ENCODE measurements at places on chromosomes 5 and 9. TPM values are rescaled to one million over a fixed set of nuclear protein-coding genes. Genes with fewer than 3 reads are reported as not detected.
A peak's percentile ranks its signal among the peaks of the same experiment; 100 is the strongest.

Gene NUTM2F
- not detected for total RNA-seq

Gene SLC27A6
- total RNA-seq = not detected

Gene RHOBTB3
- total RNA-seq = 49.7 TPM

Gene PHF24
- 1.1 TPM for total RNA-seq

Gene CER1
- total RNA-seq = not detected

Gene ALDH7A1
- total RNA-seq = 13.4 TPM

GRCh38 chr5:65338606-65339151 is 143.0 kb downstream of the ADAMTS6 start:
- no peak overlapping the region for H3K27ac ChIP-seq
- H3K4me3 ChIP-seq = no peak overlapping the region
- H3K36me3 ChIP-seq = no peaks in the 10 kb centered on the region
- H3K4me1 ChIP-seq = no peaks in the 10 kb centered on the region
- no peaks in the 10 kb centered on the region for H3K27me3 ChIP-seq

DNA sequence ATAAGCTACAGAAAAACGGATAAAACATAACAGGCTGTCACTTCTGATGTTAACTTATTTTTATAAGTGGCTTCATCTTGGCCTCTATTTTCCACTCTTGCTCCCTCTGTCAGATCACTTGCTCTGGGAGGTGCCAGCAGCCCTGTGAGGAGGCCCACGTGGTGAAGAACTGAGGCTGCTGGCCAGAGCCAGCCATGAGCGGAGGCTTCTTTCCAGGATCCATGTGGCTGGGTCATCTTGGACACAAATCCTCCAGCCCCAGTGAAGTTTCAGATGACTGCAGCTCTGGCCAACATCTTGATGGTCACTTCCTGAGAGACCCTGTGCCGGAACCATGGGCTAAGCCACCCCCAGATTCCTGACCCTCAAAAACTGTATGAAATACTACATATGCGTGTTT is 7.5 kb upstream of the CMBL start:
- H3K4me3 ChIP-seq = no peak overlapping the region
- DNase-seq = no peak
- no peaks in the 10 kb centered on the region for H3K36me3 ChIP-seq
- no peaks in the 10 kb centered on the region for H3K4me1 ChIP-seq

DNA sequence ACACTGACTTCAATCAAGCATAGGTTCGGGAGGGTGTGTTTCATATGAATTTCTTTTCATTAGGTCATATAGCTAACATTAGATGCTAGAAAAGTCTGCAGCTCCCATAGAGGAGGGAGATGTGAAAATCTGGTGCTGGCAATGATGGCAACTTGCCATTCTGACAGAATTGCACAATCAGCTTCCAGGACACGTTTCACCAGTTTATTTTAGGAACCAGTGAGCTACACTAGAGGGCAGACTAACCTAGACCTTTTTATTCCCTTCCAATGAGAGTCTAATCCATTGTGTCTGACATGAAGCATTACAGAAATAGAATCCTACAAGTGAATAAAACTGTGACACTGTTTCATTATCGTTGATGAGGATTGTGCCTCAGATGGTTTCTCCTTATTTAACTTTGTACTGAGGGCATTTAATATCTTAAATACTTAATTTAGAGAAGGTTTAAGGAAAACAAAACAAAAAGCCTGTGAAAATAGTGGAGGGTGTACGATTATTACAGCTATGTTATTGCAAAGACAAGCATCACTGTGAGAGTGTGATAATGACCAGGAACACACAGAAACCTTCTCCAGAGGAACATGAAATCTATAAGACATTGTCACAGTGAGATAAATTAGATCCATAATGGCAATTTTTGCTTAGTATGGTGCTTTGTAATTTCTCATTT is 363.3 kb upstream of the RPS23 start:
- no peak for DNase-seq
- no peak overlapping the region for H3K27ac ChIP-seq
- H3K4me1 ChIP-seq = no peaks in the 10 kb centered on the region
- no peaks in the 10 kb centered on the region for H3K36me3 ChIP-seq
- H3K27me3 ChIP-seq = no peaks in the 10 kb centered on the region

- no peaks in the 10 kb centered on the region for H3K27me3 ChIP-seq
- no peak overlapping the region for H3K27ac ChIP-seq
- H3K36me3 ChIP-seq = no peaks in the 10 kb centered on the region
- DNase-seq = no peak
These were observed 83.7 kb upstream of the ORM1 start for GRCh38 chr9:114238891-114239875.

- no peak for DNase-seq
- no peaks in the 10 kb centered on the region for H3K27me3 ChIP-seq
- no peak overlapping the region for H3K27ac ChIP-seq
- H3K4me1 ChIP-seq = no peaks in the 10 kb centered on the region
- H3K36me3 ChIP-seq = no peaks in the 10 kb centered on the region
These were observed 498.0 kb downstream of the PRDM9 start for GRCh38 chr5:24005384-24005783.

GRCh38 chr9:69951411-69951810 is 92.2 kb upstream of the MAMDC2 start:
- no peak for DNase-seq
- no peak overlapping the region for H3K27ac ChIP-seq
- no peaks in the 10 kb centered on the region for H3K4me1 ChIP-seq
- H3K36me3 ChIP-seq = no peaks in the 10 kb centered on the region
- H3K4me3 ChIP-seq = no peak overlapping the region

DNA sequence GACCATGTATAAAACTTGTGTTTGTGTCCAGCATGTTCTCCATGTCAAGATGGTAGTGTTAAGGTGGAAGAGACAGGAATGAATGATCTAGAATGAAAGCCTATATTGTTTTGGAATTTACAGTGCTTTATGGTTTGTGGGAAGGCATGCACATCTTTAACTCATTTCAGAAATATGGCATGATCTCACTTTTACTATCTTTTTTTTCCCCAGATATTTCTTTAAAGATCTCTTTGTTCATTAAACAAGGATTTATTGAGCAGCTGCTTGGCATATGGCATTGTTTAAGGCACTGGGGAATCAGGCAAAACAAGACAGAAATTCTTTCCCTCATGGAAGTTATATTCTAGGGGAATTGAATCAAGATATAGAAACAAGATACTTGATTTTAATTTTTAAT is 51.7 kb downstream of the SLC12A2 start:
- no peaks in the 10 kb centered on the region for H3K4me1 ChIP-seq
- H3K27me3 ChIP-seq = no peaks in the 10 kb centered on the region
- H3K27ac ChIP-seq = no peak overlapping the region
- peaks cover 84% of the 10 kb centered on the region for H3K36me3 ChIP-seq
- DNase-seq = no peak

- no peak overlapping the region for H3K27ac ChIP-seq
- H3K36me3 ChIP-seq = no peaks in the 10 kb centered on the region
- no peak overlapping the region for H3K4me3 ChIP-seq
- DNase-seq = no peak
These were observed 404.7 kb upstream of the DAB2 start for GRCh38 chr5:39829441-39829840.

DNA sequence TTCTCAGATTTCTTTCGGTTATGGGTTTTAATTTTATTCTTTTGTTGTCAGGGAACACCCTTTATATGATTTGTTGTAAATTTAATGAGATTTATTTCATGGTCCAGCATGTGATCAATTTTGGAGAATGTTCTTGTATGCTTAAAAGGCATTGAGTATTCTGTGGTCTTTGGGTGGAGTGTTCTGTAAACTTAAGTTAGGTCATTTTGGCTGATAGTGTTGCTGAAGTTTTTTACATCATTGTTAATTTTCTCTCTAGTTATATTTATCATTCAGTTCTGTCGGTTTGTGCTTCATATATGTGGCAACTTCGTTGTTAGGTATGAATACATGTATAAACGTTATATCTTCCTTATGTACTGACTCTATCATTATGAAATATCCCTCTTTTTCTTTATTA is 55.5 kb downstream of the NIPBL start:
- no peaks in the 10 kb centered on the region for H3K27me3 ChIP-seq
- no peak overlapping the region for H3K4me3 ChIP-seq
- DNase-seq = no peak
- no peak overlapping the region for H3K27ac ChIP-seq
- peaks cover 50% of the 10 kb centered on the region for H3K4me1 ChIP-seq

DNA sequence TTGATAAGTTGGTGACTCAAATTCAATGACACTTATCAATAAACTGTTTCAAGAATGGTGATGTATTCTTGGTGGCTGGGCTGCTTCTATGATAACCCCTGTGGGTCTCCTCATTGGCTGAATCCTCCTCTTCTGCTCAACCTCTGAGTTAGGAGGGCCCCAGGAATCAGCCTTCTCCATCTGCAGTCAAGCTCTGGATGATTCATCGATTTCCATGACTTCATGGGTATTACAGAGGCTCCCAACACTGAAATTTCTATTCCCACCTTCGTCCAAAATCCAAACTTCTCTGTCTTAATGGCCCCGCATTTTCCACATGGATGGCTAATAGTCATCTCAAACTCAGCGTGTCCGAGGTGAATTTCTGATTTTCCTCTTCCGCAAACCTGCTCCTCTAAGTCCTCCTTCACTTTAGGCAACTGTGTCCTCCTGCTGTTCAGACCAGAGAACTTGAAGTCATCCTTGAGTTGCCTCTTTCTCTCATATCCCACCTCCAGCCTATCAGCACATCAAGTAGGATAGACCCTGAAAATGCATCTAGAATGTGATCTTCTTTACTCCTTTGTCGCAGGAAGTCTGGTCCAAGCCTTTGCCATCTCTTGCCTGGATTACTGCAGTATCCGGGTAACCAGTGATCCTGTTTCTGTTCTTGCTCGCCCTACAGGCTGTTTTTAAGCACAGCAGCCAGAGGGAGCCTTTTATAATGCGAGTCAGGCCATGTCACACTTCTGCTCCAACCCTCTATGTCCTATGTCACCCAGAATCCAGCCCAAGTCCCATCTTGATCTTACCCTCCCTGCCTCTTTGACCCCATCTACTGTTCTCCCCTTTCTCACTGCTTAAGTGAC is 41.4 kb upstream of the IL7R start:
- peak overlapping the region; percentile 69 for H3K27ac ChIP-seq
- no peaks in the 10 kb centered on the region for H3K4me1 ChIP-seq
- no peaks in the 10 kb centered on the region for H3K27me3 ChIP-seq
- no peaks in the 10 kb centered on the region for H3K36me3 ChIP-seq
- no peak overlapping the region for H3K4me3 ChIP-seq

GRCh38 chr9:4494806-4495205 is 4.5 kb downstream of the SLC1A1 start:
- H3K27ac ChIP-seq = no peak overlapping the region
- no peak overlapping the region for H3K4me3 ChIP-seq

DNA sequence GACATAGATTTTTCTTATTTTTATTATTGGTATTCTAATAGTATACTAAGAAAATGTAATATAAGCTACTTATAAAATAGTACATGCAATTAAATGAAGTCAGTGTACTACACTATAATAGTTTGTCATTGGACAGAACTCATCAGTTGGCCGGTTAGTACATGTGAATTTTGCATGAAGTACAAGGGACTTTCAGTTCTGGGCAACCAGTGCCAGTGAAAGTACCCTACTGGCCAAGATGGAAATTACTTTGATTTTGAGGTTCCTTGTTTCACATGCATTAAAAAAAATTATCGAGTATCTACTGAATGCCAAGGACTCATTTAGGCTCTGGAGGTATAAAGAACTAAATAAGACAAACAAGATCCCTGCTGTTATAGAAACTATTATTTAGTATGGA is 213.4 kb upstream of the ELL2 start:
- no peak for DNase-seq
- no peak overlapping the region for H3K27ac ChIP-seq
- no peak overlapping the region for H3K4me3 ChIP-seq
- no peaks in the 10 kb centered on the region for H3K36me3 ChIP-seq

GRCh38 chr5:168299372-168299771 is 7.9 kb downstream of the WWC1 start:
- H3K27me3 ChIP-seq = no peaks in the 10 kb centered on the region
- no peaks in the 10 kb centered on the region for H3K4me1 ChIP-seq
- H3K27ac ChIP-seq = no peak overlapping the region
- H3K36me3 ChIP-seq = no peaks in the 10 kb centered on the region
- peak; percentile 36 for DNase-seq

DNA sequence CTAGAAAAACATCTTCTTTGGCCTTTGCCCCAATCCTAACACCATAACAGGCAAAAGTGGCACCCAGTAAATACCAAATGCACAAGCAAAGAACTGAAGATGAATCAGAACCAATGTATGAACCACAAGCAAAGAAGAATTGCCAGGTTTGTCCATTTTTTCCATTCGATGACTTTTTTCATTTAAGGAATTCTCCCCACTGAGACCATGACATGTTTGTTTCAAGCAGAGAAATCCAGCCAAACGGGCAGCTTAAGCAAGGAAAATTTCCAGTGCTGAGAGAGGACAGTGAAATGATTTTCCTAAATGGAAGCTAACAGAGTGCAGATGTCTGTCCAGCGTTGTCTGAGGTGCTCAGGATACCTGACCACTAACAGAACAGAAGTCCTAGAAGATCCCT is 203.7 kb downstream of the ADAMTS12 start:
- H3K4me3 ChIP-seq = no peak overlapping the region
- no peaks in the 10 kb centered on the region for H3K27me3 ChIP-seq

DNA sequence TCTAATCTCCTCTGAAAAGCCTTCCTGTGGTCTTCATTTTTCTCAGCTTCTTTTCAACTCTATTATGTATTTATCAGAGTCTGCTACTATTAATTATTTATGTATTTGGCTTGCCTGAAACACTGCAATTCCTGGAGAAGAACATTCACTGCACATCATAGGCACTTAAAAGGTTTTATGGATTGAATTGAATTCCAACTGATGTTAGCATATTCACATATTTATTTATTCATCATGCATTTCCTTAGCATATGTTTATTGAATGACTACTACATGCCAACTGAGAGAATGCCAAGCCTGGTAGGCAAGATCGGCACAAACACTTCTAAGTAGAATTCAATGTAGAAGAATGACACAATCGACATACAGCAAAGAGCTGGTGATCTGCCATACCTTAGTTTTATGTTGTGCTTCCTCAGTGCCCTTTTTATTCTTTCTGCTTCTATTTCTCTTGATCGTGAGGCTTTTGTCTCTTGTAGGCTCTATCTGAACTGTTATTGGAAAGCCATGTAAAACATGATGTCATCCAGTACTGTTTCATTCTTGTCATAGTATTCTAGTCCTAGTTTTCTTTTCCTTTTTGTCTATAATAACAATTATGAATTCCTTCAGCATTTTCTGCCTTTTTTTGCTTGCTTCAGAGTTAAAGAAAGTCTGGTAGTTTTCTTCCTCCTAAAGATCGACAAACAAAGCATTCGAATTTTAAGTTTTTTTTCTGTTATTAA is 454.2 kb downstream of the TLE4 start:
- no peak for DNase-seq
- no peak overlapping the region for H3K27ac ChIP-seq
- no peak overlapping the region for H3K4me3 ChIP-seq
- H3K27me3 ChIP-seq = no peaks in the 10 kb centered on the region
- H3K36me3 ChIP-seq = no peaks in the 10 kb centered on the region

Data from spleen (tissue), 13 donors.